Occipital lobe (tissue), 3 donors: ENCODE measurements at places on chromosomes 12 and 14. TPM values are rescaled to one million over a fixed set of nuclear protein-coding genes. Genes with fewer than 3 reads are reported as not detected.
A peak's percentile ranks its signal among the peaks of the same experiment; 100 is the strongest.

The GPD1 gene
- 14.2 TPM for total RNA-seq

The PRPH gene
- not detected for total RNA-seq

The CLEC2A gene
- not detected for total RNA-seq

The PTPRO gene
- 157 TPM for total RNA-seq

The CRIP2 gene
- 70.2 TPM for total RNA-seq

The SMIM41 gene
- not detected for total RNA-seq

The DDX51 gene
- 7.6 TPM for total RNA-seq

The NGB gene
- 4.1 TPM for total RNA-seq

The CLEC7A gene
- total RNA-seq, result 4.5 TPM

The PRB2 gene
- total RNA-seq, result not detected

GRCh38 chr12:4107436-4107878 lies 166.1 kb upstream of the CCND2 start:
- DNase-seq, result no peak

- no peak for DNase-seq
Measured at GRCh38 chr12:16691624-16692023, 85.7 kb upstream of the LMO3 start.

- no peak for DNase-seq
Measured at GRCh38 chr12:100959481-100959880, 164.9 kb downstream of the ANO4 start.

DNA sequence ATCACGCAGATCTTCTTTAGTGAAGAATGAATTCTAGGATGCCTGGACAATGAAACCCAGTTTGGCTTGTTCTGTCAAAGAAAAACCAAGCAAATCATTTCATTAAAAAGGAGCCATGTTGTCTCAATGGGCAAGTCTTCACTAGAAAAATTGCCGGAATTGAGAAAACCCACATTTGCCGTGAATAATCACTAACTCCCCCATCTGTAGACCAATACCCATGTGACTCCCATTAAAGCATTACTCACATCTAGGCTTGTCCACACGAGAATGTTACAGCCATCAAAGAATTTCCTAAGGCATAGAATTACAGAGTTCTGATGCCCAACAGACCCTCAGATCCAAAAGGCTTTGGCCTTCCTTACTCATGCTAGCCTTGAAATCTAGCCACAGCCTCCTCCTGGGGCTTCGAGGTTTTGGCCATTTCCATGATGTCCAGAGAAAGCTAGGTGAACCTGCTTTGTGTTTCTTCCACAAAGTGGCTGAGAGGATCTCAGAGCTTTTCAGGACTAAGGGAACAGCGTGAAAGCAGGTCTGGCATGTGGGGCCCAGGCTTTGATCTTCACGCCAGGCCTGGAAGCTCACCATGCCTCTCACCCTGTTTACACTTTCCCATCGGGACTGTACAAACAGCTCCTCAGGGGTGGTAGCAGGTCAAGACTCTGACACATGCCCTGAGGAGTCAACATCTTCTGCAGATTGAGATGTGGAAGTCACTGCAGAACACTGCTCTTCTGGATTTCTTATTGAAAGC lies 12.1 kb downstream of the SLC7A8 start:
- DNase-seq, result no peak

DNA sequence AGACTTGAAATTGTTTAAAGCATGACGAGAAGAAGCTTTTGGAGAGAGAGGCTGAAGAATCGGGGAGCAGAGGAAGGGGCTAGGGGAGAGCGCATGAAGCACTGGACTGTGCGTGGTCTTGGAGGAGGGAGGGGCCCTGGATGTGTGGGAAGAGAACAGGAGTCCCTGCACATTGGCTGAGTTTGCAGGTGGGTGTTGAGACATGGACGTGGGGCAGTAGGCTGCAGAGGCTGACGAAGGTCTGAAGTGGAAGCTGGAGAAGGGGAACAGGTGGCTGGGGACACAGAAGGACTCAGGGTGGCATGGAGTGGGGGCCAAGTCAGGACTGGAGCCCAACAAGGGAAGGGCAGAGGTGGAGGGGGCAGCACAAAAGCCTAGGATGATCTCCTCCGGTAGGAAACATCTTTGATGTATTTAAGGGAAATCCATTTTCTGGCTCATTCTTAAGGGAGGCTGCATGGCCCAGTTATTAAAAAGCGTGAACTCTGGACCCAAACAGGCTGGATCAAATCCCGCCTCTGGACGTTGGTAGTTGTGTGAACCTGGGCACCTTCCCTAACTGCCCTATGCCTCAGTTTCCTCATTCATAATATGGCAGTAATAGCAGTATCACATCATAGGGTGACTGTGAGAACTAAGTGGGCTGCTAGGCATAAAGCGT lies 29.0 kb downstream of the ADGRD1 start:
- no peak for DNase-seq

GRCh38 chr14:90454041-90455000 lies 57.5 kb downstream of the CALM1 start:
- peak; percentile 97 for DNase-seq

GRCh38 chr12:3131129-3131528 lies 54.0 kb downstream of the TSPAN9 start:
- DNase-seq, result no peak

GRCh38 chr14:106442857-106443256 lies 916.5 kb downstream of the TMEM121 start:
- DNase-seq, result no peak

DNA sequence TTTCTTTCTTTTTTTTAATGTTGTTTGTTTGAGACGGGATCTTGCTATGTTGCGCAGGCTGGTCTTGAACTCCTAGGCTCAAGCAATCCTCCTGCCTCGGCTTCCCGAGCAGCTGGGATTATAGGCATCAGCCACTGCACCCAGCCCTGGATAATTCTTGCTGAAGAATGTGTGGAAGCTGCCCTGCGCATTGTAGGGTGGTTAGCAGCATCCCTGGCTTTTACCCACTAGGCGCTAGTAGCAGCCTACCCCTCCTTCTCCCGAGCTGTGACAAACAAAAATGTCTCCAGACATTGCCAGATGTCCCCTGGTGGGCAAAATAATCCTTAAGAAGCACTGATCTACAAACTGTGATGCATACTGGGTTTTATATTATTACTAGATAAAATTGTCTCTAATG lies 6.6 kb downstream of the DCAF4 start:
- no peak for DNase-seq

DNA sequence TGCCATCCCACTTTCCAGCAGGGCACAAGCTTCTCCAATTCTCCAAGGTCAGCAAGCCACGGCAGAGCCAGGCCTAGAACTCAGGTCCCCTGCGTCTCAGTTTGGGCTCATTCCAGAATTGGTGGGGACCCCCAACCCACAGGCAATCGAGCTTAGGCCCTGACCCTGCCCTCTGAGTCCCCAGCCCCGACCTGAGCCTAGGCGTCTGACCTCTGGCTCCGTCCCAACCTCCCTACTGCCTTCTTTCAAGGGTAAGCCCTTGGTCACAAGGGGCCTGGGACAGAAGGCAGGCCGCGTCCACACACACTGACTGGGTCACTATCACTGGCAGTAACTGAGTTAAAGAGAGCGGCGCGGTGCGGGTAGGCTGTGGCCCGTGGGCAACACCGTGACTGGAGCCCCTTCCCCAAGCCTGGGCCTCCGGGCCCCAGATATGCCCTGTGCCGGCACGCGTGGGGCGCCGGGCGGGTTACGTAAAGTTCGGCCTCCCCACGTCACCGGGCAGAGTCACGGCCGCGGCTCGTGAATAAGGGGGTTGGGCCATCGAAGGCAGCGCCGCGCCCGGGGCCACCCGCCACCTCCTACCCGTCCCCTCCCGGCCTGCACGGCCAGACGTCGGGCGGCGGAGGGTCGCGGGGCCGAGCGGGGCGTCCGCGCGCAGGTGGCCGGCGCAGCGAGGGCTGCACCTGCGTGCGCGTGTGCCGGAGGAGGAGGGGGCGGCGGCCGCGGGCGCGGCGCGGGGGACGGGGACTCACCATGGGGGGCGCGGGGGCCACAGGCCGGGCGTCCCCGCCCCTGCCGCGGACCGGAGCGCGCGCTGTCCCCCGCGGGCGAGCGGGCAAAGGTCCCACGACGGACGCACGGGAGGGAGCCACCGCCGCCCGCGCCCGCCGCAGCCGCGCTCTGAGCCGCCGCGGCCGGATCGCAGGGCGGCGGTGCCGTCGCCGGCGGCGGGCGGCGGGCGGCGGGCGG lies 516 bp downstream of the ANKRD9 start:
- DNase-seq, result no peak

- no peak for DNase-seq
Measured at GRCh38 chr12:104486943-104487819, 30.4 kb downstream of the CHST11 start.

- DNase-seq, result no peak
Measured at GRCh38 chr12:115835445-115835844, 442.0 kb downstream of the MED13L start.

GRCh38 chr14:103749452-103749851 lies 33.8 kb downstream of the ZFYVE21 start:
- no peak for DNase-seq

GRCh38 chr12:122093098-122093883 lies 14.7 kb downstream of the MLXIP start:
- DNase-seq, result no peak

DNA sequence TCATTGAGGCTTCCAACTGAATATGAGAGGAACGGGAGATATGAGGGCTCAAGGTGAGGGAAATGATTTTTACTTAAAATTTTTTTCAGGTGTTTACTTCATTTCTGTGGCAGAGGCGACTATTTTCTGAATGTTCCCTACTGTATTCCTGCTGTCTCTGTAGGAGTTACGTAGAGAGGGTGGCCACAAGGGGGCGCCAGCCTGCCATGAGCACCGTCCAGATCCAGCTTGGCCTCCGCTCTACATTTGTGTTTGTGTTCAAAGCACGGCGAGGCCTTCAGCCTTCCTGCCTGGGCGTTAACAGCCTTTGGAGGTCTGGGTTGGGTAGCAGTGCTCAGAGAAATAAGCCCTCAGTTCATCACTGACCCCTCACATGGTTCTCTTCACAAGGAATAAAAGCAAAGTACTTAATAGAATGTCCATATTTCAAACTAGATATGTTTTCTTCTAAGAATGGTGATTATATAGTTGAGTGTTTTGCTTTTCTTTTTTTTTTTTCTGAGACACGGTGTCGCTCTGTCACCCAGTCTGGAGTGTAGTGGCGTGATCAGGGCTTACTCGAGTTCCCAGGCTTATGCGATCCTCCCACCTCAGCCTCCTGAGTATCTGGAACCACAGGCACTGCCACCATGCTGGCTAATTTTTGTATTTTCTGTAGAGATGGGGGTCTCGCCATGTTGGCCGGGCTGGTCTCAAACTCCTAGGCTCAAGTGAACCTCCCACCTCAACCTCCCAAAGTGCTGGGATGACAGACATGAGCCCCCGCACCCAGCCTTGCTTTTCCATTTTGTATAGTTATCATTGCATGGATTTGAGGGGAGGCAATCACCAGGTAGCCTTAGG lies 22.3 kb downstream of the CKB start:
- peak; percentile 83 for DNase-seq

DNA sequence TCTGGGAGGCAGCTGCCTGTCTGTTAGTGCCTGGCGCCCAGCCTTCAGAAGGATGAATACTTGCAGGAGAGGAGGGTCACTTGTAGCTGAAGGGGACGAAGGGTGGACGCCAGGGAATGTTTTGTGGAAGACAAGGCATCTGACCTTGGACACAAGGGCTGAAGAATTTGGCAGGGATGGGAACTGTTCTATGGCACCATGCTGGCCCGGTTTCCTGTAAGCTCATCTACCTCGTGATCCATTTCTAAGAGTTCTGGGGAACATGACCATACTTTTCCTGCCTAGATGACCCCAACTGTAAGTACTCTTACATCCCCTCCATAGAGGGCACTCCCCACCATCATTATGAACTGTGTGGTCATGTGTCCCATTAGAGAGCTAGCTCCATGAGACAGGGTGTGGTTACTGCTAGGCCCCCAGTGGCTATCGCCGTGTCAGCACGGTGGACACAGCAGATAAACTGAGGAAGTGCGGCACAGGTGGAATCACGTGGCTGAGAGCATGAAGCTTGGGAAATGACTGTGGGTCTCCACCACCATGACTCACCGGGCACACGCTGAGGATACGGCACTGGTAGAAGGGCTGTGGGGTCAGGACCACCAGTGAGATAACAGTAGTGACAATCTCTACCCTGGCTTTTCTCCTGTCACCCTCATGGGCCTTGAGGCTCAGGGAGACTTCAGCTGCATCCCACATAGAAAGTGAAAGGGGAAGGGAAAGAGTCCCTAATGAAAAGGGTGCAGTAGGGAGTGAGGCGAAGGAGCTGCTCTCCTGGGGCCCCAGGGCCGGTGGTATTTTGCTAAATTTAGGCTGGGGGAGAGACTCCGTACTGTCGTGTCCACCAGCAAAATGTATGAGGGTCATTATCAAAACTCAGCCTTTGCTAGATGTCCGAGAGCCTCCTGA lies 252.6 kb downstream of the FOXN3 start:
- no peak for DNase-seq

GRCh38 chr12:11798856-11799501 lies 149.5 kb downstream of the ETV6 start:
- no peak for DNase-seq

- DNase-seq, result no peak
Measured at GRCh38 chr12:8088574-8088973, 6.5 kb downstream of the NECAP1 start.

- DNase-seq, result peak; percentile 30
Measured at GRCh38 chr12:12642916-12643315, 31.2 kb downstream of the CREBL2 start.

DNA sequence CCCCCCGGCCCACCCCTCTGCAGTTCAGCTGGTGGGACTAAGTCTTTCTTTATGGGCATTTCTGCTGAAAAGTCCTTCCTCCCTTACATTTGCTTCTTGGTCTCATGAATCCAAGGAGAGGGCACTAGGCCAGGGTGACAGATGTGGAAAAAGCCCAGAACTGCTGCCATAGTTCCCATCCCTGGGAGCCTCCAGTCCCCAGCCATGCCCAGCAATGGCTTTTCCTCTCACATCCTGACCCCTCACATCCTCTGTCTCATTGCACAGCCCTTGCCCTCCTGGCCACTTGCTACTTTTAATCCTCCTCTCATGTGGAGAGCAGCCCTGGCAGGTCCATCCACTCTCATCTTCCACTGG lies 122.5 kb downstream of the ZFP36L1 start:
- DNase-seq, result no peak

GRCh38 chr12:47520029-47520428 lies 185.8 kb downstream of the RPAP3 start:
- no peak for DNase-seq

DNA sequence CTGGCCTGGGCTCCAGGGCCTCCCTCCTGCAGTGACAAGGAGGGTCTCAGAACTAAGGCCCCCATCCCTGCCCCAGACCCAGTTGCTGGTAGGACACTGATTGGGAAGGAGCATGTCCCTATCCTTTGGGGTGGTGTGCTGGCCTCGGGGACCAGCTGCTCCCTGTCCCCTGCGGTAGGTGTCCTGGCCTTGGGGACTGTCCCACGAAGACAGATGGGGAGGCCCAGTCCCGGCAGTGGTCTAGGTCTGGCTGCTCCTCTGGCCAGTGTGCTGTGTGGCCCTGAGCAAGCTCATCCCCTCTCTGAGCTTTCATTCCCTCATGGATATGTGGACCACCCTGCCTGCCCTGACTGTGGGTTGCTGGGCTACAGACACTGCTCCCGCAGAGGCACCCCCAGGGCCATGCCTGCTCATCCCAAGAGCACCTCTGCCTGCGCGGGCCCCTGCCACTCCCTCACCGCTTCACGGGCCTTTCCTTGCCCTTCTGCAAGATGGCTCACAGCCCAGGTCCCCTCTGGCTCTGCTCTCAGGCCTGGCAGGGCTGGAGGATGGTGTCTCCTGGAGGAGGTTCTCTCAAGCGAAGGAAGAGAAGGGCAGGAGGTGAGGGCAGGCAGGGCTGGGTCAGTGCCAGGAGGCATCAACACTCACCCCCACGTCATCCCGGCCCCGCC lies 12.5 kb downstream of the AHNAK2 start:
- DNase-seq, result no peak
